ENCODE measurements at places on chromosomes 2 and 18. TPM values are rescaled to one million over a fixed set of nuclear protein-coding genes. Genes with fewer than 3 reads are reported as not detected.

Gene GRP
- not detected for total RNA-seq

Gene CDKL4
- 0.30 TPM for total RNA-seq

Gene IL1R2
- not detected for total RNA-seq

Gene PASK
- 3.7 TPM for total RNA-seq

Gene LRRTM4
- not detected for total RNA-seq

All from MG63 (cell line).